GM20000 (cell line): ENCODE measurements at places on chromosomes 12 and 14.
A peak's percentile ranks its signal among the peaks of the same experiment; 100 is the strongest.

DNA sequence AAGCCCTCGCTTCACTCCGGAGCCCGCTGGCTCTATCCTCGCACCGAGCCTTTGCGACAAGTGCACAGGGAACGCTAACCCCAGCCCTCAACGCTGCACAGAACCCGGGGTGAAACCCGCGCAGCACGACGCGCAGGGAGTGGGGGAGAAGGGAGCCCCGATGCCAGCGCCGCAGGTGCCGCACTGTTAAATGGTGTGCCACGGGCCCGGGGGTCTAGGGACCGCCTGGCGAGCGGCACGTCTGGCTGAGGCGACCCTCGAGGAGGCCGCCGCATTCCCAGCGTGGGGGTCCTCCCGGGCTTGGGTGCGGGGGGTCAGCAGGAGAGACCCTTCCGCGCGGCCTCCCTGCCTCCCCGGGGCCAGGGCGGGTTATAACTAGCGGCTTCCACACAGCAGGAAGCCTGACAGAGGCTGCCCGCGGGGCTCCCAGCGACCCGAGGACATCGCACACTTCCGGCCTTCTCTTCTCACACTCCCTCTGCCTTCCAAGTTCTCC lies 23.8 kb upstream of the LRTM2 start:
- DNase-seq, result peak; percentile 62

DNA sequence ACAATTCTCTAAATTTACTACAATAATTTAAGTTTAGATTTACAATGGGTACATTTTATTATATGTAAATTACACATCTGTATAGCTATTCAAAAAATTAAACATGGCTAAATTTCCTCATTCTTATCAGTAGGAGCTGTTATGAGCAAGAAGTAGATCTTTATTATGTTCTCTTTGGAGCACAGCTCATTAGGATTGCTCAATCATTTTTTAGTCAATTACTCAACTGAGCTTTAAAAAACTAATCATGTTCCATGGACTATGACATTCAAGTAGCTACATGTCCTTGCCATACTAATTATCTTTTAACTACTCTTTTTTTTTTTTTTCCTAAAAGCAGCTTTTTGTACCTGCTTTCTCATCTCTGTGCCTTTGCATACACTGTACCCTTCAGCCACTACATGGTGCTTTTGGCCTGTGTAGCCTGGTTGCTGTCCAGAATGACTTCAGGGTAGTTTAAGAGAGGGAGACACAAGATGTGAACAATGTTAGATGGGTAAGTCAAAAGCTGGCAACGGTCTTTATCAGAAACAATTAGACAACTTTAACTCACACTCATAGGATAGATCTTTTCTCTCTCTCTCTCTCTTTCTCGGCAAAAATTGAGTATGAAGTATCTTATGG lies 69.0 kb downstream of the SSPN start:
- no peak for DNase-seq

DNA sequence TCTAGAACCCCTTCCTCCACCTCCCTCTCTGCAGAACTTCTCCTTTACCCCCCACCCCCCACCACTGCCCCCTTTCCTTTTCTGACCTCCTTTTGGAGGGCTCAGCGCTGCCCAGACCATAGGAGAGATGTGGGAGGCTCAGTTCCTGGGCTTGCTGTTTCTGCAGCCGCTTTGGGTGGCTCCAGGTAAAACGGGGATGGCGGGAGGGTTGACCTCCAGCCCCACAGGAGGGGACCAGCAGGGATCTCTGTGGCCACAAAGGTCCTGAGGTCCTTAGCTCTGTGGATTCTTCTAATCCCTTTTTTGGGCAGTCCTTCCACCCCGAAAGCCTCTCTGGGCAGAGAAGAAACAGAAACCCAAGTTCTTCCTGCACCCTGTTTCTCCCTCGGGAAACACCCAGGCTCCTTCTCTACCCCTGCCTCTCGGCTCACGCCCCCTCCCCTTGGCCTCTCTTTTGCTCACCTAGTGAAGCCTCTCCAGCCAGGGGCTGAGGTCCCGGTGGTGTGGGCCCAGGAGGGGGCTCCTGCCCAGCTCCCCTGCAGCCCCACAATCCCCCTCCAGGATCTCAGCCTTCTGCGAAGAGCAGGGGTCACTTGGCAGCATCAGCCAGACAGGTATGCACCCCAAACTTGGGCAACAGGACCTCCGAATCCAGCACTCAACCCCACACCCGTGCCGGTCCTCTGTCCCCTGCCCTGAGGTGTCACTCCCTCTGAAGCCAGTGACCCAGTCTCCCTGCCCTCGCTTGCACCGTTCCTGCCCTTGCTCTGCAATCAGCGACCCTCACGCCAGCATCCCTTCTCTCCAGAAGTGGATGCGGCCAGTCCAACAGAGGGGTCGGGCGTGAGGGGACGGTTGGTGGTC lies 638 bp downstream of the LAG3 start:
- DNase-seq, result peak; percentile 68

DNA sequence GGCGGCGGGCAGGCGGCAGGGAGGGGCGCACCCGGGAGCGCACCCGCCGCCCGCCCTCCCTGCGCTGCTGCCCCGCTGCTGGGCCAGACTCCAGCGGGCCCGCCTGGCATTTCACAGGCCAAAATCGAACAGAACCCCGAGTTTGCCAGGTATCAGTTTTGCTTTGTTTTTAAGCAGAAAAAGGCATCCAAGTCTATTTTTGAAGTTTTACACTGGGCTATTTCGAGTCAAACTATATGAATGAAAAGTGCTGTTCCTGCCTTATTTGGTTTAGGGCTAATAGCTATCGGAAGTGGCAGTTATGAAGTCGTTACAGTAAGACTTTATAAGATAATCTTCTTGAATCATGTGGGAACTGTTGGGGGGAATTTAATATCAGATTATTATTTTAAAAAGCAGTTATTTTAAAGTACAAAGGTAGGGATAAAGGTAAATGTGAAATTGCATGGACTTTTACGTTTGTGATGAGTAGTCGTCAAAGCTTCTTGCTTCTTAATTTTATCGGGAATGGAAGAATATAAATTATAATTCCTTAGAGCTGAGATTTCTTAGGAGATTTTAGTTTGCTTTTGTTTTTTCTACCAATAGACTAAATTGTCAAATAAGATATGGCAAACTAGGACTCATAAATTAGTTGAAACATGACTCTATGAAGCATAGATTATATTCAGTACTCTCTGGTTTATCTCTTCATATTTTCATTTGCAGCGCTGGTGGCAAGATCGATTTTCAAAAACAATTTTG lies 1.1 kb downstream of the MSRB3 start:
- no peak for DNase-seq

DNA sequence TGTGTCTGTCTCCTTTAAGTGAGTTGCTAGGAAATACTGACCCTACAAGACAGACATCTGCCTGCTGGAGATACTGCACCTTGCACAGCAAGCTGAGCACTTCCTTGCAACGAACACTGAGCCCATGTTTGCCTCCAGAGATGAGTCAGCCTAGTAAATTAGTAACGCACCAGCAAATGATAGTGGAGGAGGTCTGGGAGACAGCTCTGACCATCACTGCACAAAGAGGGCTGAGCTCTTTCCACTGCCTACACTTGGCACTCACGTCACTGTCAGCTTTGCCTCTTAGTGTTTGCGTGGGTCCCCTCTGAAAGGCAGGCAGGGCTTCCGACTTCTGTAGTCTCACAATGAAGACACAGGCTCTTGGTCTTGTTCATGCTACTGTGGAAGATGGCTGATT lies 109.0 kb downstream of the APAF1 start:
- peak; percentile 87 for DNase-seq

DNA sequence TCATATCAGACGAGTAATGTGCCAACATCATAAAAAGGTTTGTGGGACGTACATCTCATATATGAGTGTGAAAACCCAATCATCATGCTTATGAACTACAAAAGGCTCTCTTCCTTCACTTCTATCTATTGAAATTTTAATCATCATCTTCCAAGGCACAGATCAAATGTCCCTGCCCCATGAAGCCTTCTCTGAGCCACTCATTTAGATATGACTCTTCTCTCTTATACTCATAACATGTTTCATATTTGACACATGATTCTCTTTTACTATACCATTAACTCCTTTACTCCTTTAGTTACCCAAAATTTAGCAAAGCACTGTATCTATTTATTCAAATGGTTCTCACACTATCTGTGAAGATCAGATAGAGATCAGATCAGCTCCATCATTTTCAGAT lies 22.2 kb downstream of the RALGAPA1 start:
- DNase-seq, result no peak

DNA sequence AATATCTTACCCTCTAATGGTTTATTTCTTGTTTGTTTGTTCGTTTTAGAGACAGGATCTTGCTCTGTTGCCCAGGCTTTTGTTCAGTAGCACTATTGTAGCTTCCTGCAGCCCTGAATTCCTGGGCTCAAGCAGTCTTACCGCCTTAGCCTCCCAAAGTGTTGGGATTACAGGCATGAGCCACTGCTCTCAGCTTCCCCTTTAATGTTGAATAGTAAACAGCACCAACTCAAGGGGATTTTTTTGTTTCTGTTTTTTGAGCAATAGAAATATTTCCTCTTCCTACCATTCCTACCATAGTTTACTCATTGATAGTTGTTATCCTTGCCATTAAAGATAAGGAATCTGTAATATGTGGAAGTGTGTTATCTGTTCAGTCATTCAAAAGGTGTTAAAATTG lies 10.7 kb downstream of the ARID4A start:
- no peak for DNase-seq

GRCh38 chr14:105026033-105026785 lies 5.3 kb upstream of the CDCA4 start:
- DNase-seq, result peak; percentile 79
